ENCODE measurements at places on chromosomes 2 and 18.

DNA sequence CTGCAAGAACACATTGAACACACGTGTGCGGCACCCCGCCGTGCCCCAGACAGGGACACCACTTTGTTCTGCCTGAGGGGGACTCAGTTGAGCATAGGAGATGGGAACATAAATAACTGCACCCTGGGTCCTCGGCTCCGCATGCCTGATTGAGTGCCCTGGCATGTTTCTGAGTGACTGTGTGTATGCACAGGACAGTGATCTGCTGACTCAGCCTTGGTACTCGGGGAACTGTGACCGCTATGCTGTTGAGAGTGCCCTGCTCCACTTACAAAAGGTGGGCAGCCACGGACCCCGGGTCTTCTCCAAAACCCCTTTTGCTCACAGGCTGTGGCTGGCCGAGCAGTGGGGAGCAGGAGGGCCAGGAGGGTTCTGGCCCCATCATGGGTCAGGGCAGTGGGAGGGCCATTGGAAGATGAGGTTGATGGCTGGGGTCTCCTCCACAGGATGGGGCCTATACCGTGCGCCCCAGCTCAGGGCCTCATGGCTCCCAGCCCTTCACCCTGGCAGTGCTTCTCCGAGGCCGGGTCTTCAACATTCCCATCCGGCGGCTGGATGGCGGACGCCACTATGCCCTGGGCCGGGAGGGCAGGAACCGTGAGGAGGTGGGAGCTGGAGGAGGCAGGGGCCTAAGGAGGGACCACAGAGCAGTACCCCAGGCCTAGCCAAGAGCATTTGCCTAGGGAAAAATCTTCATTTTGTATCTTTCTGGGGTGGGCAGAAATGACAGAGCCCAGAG lies 16.9 kb downstream of the SH2D6 start:
- peak; percentile 64 for DNase-seq

DNA sequence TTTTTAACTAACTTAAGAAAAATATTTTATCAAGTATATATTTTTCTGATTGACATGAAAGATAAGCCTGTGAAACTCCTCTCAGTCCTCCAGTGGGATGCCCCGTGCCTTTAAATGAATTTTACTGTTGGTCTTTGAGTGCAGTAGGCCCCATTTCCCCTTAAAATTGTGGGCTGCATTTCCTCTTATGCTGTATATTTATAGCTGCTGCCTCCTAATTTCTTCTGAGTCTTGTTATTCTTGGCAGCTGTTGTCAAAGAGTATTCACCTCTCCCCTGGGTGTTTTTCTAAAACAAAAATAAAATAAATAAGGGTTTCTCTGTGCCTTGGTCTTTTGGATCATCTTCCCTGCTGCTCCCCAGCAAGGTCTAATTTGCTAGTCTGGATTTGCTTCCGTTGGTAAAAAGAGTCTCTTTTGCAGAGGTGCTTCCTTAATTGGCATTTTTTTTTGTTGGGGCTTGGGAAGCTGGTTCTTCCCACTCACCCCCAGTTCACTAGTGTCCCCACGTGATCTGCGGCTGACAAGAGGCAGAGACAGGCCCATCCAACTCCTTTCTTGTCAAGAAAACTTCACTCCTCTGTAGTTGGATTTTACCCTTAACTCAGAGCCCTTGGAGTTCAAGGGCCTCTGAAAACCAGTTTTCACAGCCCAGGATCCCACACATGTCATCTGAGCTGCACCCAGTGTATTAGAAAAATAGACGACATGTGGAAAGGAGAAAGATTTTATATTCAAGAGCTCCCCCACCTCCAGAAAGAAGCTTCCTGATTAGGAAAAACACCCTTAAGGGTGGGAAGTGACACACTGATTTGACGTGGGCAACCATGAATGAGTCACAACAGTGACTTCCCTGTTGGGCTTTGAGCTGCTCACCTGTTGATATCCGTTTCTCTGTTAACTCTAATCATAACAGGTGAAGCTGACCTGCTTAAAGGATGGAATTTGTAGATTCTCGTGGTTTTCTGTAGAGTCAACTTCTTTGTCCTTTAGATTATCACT lies 431.5 kb downstream of the DCDC2C start:
- DNase-seq: no peak

GRCh38 chr2:60353406-60353800 lies 200.1 kb downstream of the BCL11A start:
- no peak for DNase-seq

GRCh38 chr18:56431551-56431950 lies 206.8 kb downstream of the TXNL1 start:
- DNase-seq: no peak

DNA sequence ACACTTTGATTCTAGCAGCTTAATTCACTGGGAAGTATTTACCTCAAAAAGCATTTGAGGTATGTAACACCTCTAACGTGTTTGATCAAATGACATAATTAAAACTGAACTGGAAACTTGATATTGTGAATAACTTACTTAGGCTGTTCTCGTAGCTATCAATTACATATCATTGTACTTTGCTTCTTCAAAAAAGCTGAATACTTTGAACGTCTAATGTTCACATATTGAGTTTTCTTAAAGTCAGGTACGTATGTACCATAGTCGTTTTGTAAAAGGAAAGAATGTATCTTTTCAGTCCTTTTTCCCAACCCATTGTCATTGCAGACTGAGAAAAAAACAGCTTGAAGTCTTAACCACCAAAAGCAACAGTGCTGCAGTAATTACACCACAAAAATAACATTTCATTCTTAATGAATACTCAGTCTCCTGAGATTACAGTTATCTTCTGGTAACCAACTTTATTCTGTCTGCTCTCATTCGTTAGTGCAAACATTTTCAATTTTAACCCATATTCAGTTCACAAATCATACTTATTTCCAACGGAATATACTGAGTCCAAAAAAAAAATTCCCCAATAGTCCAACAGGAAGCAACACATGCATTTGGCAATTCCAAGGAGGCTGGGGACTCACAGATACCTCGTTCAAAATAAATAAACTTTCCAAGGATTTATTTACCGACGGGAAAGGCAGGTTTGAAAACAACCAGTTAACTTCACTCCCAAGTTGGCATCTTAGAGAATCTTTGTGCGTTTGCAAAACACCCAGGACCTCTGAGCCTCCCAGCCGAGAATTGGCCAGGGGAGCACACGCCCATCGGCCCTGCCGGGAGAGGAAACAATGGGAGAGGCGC lies 1.1 kb downstream of the CHN1 start:
- DNase-seq: peak; percentile 50

DNA sequence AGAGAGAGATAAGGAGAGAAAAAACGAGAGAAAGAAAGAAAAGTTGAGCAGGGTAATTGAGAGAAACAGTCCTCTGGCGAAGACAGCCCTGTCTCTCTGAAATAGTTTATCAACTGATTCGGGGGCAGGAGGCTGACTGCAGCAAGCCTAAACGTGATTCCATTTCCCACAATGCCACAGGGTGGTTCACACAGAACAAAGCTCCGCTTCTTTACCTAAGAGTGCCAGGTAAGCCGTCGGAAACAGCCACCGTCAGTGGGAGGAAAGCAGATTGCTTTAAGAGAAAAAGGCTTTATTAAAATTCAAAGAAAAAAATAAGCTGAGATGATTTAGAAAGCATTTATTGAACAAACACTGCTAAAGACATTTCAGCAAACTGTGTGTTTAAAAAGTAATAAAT lies 271.4 kb upstream of the POU3F3 start:
- no peak for DNase-seq

GRCh38 chr2:159894145-159894838 lies 96.3 kb upstream of the CD302 start:
- no peak for DNase-seq

DNA sequence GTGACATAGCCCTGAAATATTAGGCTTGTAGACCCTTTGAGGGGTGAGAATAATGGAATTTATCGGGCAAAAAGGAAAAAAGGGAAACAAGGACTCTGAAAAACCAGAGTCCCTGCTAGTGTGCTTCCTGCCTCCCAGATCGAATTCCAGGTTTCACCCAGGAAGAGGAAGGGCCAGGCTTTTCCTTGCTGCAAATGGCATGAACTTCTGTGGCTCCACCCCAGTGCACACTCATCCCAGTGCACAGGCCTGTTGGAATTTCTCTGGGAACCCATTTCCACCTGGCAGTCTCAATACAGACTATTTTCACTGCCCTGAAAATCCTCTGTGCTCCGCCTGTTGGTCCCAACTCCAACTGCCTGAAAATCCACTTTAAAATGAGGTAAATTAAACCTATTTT lies 29.9 kb downstream of the C18orf54 start:
- DNase-seq: peak; percentile 49

GRCh38 chr2:135728064-135728743 lies 13.5 kb upstream of the UBXN4 start:
- DNase-seq: no peak

- DNase-seq: no peak
Observed at GRCh38 chr2:230706966-230707365, 5.7 kb upstream of the CAB39 start.

DNA sequence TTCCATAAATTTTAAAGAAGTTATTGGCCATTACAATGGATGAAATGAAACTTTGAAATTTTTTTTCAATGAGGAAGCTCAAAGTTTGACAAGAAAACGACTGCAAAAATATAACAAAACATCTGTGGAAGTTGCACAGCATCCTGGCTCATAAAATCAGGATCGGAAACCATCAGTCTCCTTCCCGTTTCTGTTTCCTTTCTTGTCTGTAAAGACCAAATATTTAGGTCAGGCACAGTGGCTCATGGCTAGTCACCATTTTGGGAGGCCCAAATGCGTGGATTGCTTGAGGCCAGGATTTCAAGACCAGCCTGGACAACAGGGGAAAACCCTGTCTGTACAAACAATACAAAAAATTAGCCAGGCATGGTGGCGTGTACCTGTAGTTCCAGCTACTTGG lies 27.6 kb upstream of the SSB start:
- no peak for DNase-seq

GRCh38 chr18:26575865-26576217 lies 27.5 kb upstream of the KCTD1 start:
- DNase-seq: no peak

DNA sequence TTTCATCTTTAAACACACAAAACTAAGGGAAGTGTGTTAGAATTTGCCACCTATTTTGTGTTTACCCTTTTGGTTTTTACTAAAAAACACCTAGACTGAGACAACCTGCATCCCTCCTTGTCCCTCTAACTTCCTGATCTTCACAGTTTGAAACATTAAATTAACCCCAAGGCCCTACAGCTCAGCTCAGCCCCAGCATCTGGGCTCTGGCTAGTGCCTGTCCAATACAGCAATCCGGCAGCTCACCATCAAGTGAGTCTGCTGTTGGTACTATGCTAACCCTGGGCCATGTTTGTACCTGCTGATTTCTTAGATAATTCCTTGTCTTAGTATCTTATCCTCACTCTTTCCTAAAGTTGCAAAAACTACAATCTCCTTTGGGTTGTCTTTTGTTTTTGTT lies 162.4 kb downstream of the DSEL start:
- no peak for DNase-seq

DNA sequence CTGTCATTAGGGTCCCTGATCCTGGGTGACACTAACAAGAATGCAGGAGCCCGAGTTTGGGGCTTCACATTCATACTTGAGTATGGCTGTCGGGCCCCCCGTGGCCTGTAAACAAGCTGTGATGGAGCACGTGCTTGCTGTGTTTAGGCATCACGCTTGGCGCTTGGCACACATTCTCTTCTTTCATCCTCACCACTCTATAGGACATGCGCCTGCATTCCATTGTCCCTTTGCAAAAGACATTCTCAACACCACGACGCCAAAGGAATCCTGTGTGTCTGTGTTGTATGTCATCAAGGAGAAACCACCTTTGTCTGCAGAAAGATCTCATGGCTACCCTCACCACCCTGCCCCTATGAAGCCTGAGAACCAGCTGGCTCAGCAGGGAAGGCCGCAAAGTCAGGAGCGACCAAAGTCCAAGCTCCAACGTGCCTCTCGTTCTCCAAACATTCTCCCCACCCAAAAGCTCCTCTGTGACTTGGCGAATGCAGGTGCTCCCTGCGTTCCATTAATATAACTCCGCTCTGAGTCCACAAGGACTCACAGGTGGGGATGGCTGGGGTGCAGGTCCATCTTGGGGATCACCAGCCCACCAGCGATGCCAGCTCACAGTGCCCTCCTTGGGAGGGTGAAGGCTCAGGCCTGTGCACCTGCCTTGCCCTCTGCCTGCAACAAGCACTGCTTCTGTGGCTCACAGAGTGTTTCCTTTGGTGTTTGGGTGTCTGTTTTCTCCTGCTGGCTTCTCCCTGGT lies 6.2 kb upstream of the PER2 start:
- DNase-seq: no peak

DNA sequence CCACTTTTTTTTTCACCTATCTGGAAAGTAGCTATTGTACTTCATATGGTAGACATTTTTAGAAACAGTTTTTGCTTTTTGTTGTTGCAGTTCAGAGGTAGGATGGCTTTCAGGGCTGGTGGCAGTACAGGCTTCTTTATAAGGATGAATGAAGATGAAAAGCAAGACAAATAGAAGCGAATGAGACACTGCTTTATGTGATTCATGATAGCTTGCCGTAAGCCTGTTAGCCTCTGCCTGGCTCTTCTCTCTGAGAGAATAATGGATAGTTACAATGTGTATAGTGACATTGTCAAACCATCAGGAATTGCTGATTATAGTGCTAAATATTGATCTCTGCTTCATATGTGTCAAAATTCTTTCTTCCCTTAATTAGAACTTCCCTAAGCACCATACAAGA lies 173.7 kb downstream of the NR4A2 start:
- DNase-seq: no peak

GRCh38 chr2:127759931-127760330 lies 51.0 kb downstream of the WDR33 start:
- no peak for DNase-seq

GRCh38 chr2:64106481-64106880 lies 37.7 kb downstream of the PELI1 start:
- no peak for DNase-seq

GRCh38 chr2:15427987-15428386 lies 133.1 kb downstream of the NBAS start:
- DNase-seq: no peak

GRCh38 chr2:47070920-47071824 lies 83.9 kb downstream of the STPG4 start:
- DNase-seq: peak; percentile 92

- DNase-seq: no peak
Observed at GRCh38 chr2:12767541-12767940, 50.8 kb downstream of the TRIB2 start.

DNA sequence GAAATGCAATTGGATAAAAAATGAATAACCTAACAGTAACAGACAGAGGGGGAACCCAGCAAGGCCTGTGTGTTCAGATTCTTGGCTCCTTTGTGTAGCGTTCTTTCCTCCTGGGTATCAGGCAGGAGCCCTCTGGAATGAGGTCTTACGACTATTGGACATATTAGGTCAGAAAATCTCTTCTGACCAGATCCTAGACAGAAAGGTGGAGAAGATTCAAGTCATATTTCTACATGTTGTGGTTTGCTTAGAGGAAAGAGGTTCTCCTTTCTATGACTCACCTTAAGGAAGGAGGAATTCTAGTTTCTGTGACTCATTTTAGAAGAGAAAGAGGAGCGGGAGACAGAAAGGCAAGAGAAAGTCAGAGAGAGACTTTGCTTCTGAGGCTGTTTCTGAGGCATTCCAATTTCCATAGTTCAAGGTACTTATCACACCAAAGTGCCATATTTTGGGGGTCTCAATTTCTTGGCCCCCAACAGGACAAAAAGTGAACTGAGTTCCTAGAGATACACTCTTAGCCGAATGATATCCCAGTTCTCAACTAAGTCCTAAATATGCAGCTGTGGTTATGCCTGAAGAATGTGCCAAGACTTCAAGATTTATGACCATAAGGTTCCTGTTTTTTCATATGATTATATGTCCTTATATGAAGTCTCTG lies 618.6 kb downstream of the ZEB2 start:
- peak; percentile 82 for DNase-seq

Measured in ACHN (cell line).